PC-9 (cell line): ENCODE measurements at places on chromosomes 11 and 22.

GRCh38 chr11:67379061-67380058 is 6.0 kb upstream of the CLCF1 start:
- peak overlapping the region; percentile 28; the same call in 1 of the 2 replicates for H3K4me3 ChIP-seq
- no peaks in the 10 kb centered on the region for H3K36me3 ChIP-seq
- peaks cover 83% of the 10 kb centered on the region for H3K4me1 ChIP-seq
- H3K27me3 ChIP-seq = no peaks in the 10 kb centered on the region

- no peaks in the 10 kb centered on the region for H3K4me1 ChIP-seq
- no peak overlapping the region for H3K27ac ChIP-seq
- H3K27me3 ChIP-seq = peaks cover 46% of the 10 kb centered on the region; the same call in 1 of the 2 replicates
- H3K4me3 ChIP-seq = no peak overlapping the region
Observed at GRCh38 chr11:128786507-128786906, 80.6 kb downstream of the KCNJ1 start.

GRCh38 chr11:108221911-108222573 is 396 bp downstream of the NPAT start:
- H3K4me1 ChIP-seq = peaks cover 36% of the 10 kb centered on the region
- peak overlapping the region; percentile 86 for H3K27ac ChIP-seq
- no peaks in the 10 kb centered on the region for H3K36me3 ChIP-seq
- peak; percentile 1 for DNase-seq
- H3K4me3 ChIP-seq = peak overlapping the region; percentile 97

- H3K36me3 ChIP-seq = peaks cover 51% of the 10 kb centered on the region
- H3K27me3 ChIP-seq = no peaks in the 10 kb centered on the region
- DNase-seq = no peak
- H3K27ac ChIP-seq = peak overlapping the region; percentile 57; the same call in 1 of the 2 replicates
- no peak overlapping the region for H3K4me3 ChIP-seq
Observed at GRCh38 chr11:70140711-70141485, 62.2 kb upstream of the FADD start.

DNA sequence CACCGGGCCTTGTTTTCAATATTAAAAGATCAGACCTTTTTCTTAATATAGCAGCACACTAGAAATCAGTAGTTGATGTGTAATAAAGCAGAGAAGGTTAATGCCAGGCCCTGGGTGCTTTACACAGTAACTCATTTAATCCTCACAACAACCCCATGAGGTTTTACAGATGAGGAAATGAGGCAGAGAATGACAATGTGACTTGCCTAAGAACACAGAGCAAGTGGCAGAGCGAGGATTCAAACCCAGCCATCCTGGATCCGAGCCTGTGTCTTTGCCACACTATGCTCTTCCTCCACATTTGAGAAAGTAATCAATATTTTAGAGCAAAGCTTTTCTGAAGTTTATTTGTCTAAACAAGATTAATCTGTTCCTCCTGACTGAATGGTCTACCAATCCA is 7.2 kb downstream of the JAML start:
- H3K36me3 ChIP-seq = no peaks in the 10 kb centered on the region
- peaks cover 11% of the 10 kb centered on the region for H3K4me1 ChIP-seq
- no peak overlapping the region for H3K4me3 ChIP-seq
